SW 1271 (cell line): ENCODE measurements at places on chromosomes 2 and 18.

DNA sequence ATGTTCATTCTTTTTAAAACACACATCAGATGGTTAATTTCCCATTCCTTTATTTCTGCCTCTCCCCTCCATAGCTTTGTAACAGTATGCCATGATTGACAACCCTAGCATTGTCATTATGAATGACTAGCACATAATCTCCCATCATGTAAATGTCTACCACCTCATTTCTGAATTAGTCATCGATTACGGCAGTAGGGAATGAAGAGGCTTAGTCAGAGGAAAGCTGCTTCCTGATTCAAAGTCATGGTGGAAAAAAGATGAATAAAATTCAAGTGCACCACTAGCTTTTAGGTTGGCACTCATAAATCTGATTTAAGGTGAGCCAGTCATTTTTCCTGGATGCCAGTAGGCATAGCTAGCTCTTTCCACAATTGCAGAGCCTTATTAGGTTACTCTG, 19.1 kb upstream of the ACMSD start:
- DNase-seq = peak; percentile 62

DNA sequence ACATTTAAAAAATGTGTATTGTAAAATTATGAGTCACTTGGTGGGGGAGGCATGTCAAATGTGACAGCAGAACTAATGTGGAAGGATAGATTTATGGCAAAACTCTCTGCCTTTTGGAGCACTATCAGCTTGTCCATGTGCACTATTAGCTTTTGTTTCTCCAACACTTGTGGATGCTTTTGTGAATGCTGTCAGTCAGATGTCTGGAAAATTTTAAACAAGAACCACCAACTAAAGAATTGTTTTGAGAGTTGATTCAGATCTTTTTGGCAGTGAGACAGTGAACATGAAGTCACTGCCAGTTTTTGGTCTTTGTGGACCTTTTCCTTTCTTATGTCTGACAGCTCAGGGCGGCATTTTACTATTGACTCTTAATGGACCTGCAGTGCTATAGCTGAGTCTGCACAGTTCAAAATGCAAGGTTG, 72.4 kb downstream of the KIAA1328 start:
- no peak for DNase-seq

- no peak for DNase-seq
These were observed 17.3 kb upstream of the GTF2A1L start for GRCh38 chr2:48600204-48600813.

- DNase-seq = no peak
These were observed 190.2 kb downstream of the SETBP1 start for GRCh38 chr18:44870631-44871502.

GRCh38 chr2:195299600-195299999, 357.4 kb upstream of the SLC39A10 start:
- no peak for DNase-seq

GRCh38 chr2:120443946-120444345, 98.0 kb downstream of the INHBB start:
- no peak for DNase-seq

DNA sequence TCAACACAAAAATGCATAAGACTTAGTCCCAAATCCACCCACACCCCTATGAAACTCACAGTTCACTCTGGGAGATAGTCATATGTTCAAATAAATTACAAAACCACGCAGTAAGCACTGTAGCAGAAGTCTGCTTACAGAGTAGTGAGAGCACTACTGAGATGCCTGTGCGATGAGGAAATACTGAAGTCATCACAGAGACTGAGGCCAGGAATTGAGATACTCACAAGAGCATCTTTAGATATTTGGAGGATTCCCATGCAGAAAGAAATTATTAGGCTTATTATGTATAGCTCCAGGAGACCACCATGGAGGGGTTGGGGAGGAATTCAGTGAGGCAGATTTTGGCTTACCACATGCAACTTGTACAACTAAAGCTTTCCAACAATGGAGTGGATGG, 82.3 kb downstream of the ANTXR1 start:
- DNase-seq = no peak
